ENCODE measurements at places on chromosomes 4 and X.

- DNase-seq: no peak
Observed at GRCh38 chr4:148955564-148956297, 513.5 kb upstream of the NR3C2 start.

DNA sequence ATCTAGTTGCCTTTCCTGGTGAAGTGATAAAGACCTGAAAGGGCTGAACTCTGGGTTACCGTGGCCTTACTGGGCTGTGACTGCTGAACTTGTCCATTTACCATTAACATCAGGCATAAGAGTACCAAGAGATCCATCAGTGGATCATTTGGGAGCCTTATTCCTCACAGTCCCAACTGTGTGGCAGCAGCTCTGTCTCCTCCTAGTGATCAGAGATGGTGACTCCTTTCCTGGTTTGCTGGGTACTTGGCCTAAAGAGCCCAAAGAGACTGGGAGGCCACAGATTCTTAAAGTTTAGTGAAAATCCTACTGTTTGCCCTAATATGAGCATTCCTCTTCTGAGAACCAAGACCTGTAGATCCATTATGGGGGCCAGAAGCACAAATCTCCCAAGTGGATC, 56.3 kb upstream of the ATP6AP2 start:
- DNase-seq: no peak

GRCh38 chr4:93267747-93268146, 560.8 kb upstream of the ATOH1 start:
- DNase-seq: no peak

DNA sequence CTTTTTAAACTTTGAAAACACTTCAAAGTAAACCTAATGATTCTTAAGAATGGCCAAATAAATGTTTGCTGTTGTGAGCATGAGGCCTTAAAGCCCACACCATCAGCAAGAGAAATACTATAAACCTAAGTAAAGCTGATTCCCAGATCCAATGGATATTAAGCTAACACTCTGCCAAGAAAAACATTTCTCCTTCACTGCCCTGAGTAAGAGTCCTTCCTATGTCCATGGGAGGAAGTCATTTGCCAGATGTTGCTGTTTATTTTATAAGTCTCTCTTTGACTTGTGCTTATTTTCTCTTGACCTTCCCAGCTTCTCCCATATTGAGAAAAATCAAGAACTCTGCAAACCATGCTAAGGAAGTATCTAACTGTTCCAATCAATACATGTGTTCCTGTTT, 154.3 kb upstream of the EDNRA start:
- peak; percentile 82 for DNase-seq

DNA sequence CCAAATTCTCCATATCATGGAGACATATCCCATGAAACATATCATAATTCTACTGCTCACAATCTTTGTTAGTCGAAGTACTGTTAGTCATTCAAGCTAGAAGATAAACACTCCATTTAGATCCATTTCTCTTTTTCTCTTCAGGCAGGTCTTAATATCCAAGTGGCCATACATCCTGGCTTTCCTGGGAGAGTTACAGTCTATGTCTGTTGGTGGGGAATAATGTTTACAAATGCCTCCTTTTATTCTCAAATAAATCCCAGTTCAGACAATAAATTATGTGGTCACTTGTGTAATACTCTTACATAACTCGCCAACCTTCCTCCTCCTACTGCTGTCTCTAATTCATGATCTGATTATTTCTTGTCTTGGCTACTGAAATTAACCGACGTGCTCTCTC, 82.1 kb downstream of the VCX3B start:
- DNase-seq: no peak

- no peak for DNase-seq
Observed at GRCh38 chr4:77093401-77093800, 17.6 kb upstream of the CCNI start.

DNA sequence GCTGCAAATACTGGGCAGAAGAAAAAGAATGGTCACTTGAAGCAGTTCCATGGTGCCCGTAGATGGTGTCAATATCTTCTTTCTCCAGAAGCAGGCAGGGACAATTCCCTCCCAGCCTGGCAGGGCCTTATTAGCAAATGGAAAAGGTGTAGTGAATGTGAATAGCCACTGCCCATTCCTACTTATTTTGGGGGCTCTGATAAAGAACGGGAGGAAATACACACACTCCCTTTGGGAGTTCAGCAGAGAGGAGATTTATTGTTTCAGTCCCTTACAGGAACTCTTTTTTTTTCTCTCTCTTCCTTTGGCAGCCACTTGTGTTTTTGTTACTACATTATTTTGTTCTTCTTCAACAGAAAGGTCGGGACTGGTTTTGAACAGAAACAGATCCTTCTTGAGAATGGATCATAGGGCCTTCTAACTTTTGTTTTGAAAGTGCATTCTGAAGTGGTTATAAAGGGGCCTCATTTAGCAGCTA, at the start of gene EMCN:
Gene EMCN, minus strand, starts transcription at position 159 of the 478 bp plus-strand sequence. Its CDS starts 108 bp downstream, at position 51.
- DNase-seq: no peak

- no peak for DNase-seq
Observed at GRCh38 chr4:173230062-173230461, 61.5 kb downstream of the GALNT7 start.

DNA sequence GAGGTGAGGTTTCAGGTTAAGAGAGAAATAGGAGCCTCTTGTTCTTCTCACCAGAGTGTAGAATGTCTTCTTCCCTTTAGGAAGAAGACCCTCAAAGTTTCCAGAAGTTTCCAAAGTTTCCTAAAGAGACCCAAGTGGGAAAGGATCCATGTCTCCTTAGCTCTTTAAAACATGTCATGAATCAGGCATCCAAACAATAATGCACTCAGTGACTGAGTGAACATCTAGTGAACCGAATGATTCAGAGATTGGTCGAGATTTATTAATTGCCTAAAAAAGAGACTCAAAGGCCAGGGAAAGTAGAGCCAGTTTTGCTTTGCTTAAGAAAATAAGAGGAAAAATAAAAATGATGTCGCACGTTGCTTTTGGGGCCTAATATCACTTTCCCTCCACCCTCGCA, 29.4 kb downstream of the FGF5 start:
- no peak for DNase-seq

DNA sequence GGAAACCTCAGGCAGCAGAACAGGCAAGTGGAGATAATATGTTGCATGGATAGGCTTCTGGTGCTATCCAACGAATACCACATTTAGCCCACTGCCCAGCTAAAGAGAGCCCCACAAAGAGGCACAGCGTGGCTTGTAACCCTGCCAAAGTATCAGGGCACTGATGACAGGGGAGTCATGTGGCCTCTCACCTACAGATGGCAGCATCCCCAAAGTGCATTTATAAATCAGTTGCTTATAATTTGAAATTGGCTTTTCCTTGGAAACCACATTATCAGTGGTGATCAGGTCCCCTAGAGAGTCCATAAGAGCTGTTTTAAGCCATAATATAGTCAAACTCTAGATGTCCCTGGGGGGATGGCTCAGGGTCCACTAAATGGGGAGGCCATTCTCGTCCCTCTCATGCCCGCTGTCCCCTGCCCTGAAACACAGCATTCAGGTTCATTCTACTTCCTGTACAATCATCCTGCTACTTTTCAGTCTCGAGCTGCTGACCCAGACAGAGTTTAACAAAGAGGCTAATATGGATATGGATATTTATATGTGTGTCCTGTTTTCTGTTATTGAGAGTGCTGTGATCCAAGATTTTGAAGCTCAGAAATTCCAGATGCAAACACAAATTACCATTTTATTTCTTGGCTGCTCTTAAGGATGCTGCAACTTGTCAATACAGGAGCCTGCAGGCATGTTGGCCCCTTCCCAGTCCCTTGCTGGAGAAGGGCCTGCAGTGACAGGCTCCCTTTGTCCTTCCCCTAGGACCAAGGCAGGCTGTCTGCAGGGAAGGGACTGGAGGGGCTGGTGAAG, 28.5 kb downstream of the SRPX start:
- no peak for DNase-seq

- DNase-seq: no peak
Observed at GRCh38 chr4:6362896-6363295, 93.2 kb downstream of the WFS1 start.
